Activated T-cell treated with anti-CD3 and anti-CD28 coated beads, Interleukin-2, amount 50 U/mL, for 1 hour (primary cell): ENCODE measurements at places on chromosomes 12 and 14.

DNA sequence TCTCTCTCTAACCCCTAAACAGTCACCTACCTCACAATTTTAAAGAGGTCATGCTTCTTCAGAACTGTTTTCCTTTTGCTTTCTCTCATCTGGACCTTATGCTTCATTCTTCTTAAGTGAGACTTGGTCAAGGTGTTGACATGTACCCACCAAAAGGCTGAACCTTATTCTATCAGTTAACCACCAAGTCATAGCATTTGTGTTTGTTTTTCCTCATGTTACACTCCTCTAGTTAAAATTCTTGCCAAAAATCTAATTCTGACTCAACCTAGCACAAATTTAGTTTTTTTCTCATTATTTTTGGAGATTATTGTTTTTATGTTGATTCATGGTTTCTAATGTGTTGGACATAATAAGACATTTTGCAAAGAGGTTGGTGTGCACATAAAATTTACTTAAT, 578.6 kb downstream of the SLC16A7 start:
- DNase-seq, result no peak

DNA sequence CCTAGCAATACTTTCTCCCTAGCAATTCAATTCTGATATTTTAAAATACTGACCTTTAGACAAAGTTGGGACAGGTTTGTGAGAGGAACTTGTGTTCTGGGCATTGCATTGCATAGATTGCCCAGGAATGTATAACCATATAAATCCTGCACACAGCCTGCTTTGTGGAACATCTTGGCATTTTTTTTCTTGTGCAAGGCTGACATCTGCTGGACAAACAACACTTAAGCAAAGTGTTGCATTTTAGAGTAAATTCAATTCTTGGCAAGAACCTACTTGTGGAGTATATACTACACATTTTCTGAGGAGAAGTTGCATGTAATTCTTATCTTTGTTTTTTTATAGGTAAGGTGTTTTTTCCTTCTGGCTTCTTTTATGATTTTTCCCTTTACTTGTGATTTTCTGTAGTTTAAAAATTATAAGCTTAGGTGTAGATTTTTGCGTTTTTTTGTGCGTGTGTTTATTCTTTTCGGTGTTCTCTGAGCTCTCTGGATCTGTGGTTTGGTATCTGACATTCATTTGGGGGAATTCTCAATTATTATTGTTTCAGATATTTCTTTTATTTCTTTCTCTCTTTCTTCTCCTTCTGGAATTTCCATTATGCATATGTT, 26.4 kb downstream of the TESPA1 start:
- no peak for DNase-seq

DNA sequence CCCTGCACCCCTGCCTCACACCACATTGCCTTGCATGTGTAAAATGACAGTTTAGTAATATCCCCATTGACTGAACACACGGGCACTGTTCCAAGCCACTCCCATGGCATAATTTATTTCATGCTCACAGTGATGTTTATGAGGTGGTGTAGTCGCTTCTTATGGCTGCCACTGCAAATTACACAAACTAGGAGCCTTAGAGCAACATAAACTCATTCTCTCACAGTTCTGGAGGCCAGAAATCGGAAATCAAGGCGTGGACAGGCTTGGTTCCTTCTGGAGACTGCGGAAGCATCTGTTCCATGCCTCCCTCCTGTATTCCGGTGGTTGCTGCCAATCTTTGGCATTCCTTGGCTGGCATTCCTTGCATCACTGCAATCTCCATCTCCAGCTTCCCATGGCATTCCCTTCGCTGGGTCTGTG, 97.3 kb downstream of the RIN3 start:
- DNase-seq, result no peak

- no peak for DNase-seq
Measured at GRCh38 chr12:67284561-67284960, 15.4 kb downstream of the CAND1 start.

DNA sequence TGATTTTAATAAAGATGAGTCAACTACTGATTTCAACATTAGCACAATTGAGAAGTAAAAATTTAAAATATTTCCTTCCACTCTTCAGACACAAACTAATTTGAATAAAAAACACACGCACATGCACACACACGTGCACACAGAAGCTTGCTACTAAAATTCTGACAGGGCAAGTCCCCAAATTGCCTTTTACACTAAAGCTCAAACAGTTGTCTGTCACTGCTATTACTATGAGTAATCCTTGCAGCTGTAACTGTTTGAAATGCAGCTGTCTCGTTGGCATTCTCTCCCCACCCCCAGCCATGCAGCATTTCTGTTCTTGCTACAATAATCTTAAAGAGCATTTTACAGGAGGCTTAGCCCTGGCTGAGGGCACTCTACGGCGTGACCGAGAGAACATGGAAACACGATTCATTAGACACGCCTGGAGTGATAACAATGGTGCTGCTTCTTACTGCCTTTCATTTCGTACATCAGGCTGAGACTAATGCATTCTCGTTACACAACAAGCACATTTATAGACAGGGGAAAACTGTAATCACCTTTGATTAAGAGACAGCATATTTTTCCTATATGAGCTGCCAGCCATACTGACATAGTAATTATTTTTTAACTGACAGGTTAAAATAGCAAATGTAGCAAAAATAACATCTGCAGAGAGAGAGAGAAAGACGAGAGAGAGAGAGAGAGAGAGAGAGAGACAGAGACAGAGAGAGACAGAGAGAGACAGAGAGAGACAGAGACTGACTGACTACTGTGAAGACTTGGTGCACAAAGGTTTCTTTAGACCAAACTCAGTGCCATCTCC, 153.8 kb downstream of the MED13L start:
- DNase-seq, result no peak

DNA sequence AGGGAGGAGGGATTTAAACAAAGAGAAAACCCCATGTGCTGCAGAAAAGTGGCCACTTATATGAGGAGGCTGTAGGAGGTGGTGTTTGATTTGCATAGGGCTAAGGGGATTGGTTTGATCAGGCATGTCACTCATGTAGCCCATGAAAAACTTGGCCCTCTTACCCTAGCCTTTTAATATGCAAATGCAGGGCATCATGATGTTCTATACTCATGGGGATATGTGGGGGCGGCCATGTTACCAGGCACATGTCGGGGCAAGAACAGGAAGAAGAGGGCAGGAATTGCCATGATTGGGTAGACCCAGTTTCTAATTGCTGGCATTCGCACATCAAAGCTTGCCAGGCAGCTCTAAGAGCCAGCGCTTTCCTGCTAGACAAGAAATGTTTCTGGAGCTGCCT, 28.8 kb downstream of the KLRK1 start:
- no peak for DNase-seq

DNA sequence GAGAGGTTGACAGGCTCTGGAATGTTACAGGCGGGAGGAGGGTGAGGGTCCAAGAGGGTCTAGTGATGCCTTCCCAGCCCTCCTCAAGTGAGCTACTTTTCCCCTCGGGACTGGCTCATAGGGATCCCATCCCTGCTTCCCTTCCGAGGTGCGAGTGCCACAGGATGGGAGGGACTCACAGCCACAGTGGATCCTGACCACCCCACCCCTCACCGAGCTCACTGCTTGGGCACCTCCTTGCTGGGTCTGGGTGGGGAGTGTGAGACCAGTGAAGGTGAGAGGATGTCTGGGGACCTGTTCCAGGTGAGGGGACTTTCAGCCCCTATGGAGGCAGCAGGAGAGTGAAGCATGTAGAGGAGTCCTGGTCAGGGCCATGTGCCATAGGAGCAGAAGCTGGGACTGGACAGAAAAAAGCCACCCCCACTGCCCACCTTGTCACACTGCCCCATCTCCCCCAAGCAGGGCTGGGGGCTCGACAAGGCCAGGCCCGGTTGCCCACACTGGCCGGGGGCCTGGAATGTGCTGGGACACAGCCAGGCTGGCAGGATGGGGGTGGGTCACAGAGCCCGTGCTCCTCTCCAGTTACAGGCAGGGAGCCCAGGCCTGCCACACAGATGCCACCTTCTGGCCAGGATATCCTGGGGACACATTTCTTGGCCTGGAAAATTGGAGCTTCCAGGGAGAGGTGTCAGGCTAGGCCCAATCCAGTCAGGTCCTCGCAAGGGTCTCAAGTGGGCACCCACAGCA, 1.7 kb upstream of the TNS2 start:
- DNase-seq, result no peak

- DNase-seq, result no peak
Measured at GRCh38 chr12:123080634-123081033, 70.3 kb downstream of the PITPNM2 start.
